Inflammatory macrophage (primary cell): ENCODE measurements at places on chromosomes 16 and 17.
A peak's percentile ranks its signal among the peaks of the same experiment; 100 is the strongest.

DNA sequence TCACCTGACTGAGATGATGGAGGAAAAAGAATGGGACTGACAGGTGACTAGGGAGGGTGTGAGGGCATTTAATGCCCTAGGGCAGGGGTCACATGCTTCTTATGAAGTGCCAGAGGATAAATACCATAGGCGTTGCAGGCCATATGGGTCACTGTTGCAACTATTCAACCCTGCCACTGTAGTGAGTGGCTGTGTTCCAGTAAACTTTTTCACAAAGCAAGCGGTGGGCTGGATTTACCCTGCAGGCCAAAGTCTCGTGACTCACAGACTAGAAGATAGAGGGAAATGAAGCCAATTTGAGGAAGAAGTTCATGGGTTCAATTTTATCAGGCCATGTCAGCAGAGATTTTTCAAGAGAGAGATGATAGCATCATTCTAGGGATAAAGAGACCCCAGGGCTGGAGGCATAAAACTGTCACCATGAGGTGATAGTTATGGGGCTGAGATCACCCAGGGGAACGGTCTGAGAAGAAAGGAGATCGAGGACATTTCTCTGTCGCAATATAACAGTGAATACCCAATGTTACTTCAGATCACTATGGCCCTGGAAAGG lies 8.6 kb downstream of the ARHGAP17 start:
- DNase-seq, result peak; percentile 88

GRCh38 chr16:1510941-1511351 lies 17.8 kb downstream of the TELO2 start:
- no peak for DNase-seq

- no peak for DNase-seq
Measured at GRCh38 chr17:33858682-33859081, 396.4 kb upstream of the CCL2 start.

- no peak for DNase-seq
Measured at GRCh38 chr16:11160676-11161115, 95.3 kb downstream of the SOCS1 start.

- no peak for DNase-seq
Measured at GRCh38 chr17:2656283-2656682, 55.3 kb downstream of the CLUH start.

DNA sequence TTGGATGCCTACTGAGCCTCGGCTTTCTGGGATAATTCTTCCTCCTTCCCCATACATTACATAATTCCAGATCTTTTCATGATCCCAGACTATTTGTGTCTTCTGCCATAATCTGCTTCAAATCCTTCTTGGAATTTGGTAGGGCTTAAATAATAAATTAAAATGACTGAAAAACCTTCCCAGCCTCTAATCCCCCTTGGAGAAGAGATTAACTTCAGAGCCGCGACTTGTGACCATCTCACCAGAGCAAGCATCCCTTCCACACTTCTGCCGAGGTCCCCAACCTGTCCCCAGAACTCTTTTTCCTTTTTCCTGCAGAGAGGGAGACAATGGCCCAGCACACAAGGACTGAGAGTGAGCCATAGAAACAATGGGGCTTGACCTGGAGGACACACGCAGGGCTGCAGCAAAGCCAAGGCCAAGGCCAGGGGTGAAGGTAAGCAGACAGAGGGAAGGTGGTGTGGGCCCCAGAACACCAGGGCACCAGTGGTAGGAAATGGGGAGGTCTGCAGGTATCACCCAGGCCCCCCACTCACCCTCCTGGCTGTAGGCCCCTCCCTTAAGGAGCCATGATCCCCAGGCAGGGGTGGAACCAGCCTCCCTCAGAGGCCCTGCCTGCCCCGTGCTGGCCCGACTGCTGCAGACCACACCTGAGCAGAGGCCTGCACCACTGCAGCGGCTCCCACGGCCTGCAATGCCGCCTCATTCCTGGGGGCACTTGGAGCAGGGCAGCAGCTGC lies 9.6 kb upstream of the BCAR1 start:
- no peak for DNase-seq

DNA sequence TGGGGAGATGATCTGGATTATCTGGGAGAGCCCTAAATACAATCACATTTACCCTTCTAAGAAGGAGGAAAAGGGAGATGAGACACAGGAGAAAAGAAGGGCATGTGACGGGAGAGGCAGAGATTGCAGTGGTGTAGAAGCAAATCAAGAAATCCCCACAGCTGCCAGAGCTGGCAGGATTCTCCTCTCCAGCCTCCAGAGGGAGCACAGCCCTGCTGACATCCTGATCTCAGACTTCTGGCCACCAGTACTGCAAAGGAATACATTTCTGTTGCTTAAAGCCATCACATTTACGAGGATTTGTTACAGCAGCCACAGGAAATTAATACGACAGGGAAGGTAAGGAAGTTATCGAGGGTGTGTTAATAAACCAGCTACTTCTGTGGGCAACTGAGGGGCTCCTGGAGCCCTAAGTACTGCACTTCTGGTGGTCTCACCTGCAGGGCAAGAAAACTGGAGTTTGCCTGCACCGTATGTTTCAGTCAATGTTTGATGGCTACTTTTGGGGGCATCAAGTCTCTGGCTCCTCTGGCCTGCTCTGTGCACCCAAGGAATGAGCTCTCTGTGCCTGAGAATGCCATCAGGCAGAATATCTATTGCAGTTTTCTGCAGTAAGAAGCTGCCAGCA lies 22.9 kb upstream of the CDH13 start:
- DNase-seq, result no peak

GRCh38 chr17:69528035-69528434 lies 113.5 kb downstream of the MAP2K6 start:
- DNase-seq, result no peak

DNA sequence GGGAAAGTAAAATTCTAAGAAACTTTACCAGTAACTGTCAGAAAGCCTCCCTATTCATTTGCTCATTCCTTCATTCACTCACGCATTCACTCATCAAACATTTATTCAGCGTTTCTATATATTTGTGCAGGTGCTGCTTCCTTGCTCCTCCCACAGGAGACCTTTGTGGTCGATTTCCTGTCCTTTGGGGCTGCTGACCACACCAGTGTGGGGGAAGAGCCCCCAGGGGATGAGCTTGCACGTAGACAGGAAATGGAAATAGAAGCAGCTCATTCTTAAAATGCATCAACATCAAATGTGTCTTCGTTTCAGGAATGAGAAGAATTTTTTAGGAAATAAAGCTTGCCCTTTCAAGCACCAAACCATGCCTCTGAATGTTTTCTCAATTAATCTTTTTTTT lies 9.6 kb downstream of the PIK3R6 start:
- no peak for DNase-seq

- no peak for DNase-seq
Measured at GRCh38 chr17:75498726-75499213, 16.6 kb downstream of the CASKIN2 start.

- DNase-seq, result no peak
Measured at GRCh38 chr16:53080345-53081031, 25.7 kb downstream of the CHD9 start.

GRCh38 chr16:86510465-86511261 lies at the start of gene FOXF1:
Gene FOXF1 (plus strand): TSS chr16:86510527. CDS start chr16:86510570, 43 bp downstream.
- peak; percentile 53 for DNase-seq

- DNase-seq, result no peak
Measured at GRCh38 chr17:41939693-41940090, 9.3 kb downstream of the ODAD4 start.

GRCh38 chr17:83097831-83098230 lies 18.4 kb downstream of the METRNL start:
- DNase-seq, result no peak

- no peak for DNase-seq
Measured at GRCh38 chr17:17028059-17028877, 14.0 kb upstream of the MPRIP start.

GRCh38 chr16:57413301-57413730 lies 8.7 kb downstream of the CCL17 start:
- DNase-seq, result peak; percentile 29

DNA sequence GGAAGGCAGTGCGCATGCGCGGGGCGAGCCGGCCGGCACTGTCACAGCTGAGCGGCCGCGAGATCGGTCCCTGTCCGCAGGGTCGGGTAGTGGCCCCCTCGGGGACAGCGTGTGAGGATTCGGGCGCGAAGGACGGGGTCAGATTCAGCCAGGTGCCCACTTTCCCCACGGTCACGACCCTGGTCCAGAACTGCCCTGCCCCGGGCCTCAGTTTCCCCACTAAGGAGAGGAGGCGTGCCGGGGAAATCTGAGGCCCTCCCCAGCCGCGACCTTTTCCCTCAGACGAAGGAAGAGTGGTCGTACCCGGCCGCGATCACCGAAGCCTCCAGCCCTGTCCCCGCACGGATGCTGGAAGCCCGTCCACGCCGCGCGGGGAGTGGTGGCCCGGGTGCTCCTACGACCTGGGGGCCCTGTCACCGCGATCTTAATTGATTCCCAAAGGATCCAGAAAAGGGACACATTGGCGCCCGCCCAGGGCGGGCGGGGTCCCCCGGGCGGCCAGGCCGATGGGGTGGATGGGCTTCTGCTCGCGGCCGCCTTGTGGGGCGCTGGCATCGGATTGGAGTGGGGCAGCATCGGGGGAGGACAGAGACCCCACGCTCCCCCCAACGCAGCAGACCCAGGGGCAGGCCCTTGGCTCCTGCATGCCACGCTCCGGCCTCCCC lies 57.7 kb downstream of the SRL start:
- DNase-seq, result no peak

DNA sequence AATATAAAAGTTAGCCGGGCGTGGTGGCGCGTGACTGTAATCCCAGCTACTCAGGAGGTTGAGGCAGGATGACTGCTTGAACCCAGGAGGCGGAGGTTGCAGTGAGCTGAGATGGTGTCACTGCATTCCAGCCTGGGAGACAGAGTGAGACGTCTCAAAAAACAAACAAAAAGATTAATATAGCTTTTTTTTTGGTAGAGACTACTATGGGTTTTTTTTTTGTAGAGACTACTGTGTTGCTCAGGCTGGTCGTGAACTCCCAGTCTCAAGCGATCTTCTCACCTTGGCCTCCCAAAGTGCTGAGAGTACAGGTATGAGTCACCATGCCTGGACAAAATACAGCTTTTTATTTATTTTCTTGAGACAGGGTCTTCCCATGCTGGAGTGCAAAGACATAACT lies 20.2 kb downstream of the ZNRF1 start:
- DNase-seq, result no peak

GRCh38 chr16:55622930-55623561 lies 32.7 kb upstream of the SLC6A2 start:
- no peak for DNase-seq

DNA sequence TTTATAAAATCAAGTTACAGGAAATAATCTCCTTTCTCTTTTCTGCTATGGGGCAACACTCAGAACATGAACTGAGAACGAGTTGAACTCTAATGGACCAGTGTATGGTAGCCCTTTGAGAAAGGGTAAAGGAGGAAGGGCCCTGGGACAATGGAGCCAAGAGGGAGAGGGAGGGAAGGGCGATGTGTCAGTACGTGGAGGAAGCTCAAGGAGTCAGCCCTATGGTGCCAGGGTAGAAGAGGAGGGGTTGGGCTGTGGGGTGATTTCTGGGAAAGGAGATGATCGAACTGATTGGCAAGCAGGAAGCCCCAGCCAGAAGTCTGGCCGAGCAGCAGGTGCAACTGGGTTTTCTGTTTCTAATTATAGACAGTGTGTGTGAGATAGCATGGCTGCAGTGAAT lies 4.3 kb upstream of the WIPI1 start:
- peak; percentile 22 for DNase-seq

- DNase-seq, result no peak
Measured at GRCh38 chr17:2634361-2634960, 41.0 kb downstream of the PAFAH1B1 start.

GRCh38 chr17:20944014-20944865 lies 98.6 kb downstream of the USP22 start:
- no peak for DNase-seq

- DNase-seq, result peak; percentile 72
Measured at GRCh38 chr16:578870-579405, 9.2 kb downstream of the PIGQ start.

DNA sequence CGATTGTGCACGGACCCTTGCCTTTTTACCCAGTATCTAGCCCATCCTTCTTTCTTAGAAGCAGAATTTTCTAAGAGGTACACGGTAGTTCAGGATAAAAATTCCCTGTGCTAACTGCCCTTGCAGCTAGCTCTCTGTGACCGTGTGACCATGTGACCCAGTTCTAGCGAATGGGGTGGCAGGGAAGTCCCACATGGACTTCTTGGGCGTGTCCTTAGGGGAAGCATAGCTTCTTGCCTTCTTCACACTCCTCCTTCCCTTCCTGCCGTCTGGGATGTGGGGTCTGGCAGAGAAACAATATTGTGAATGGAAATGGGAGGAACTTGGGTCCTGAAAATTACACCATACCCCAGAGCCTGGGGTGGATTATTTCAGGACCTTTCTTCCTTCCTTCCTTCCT lies 670.7 kb downstream of the MAF start:
- DNase-seq, result no peak

- no peak for DNase-seq
Measured at GRCh38 chr17:6475411-6475810, 31.2 kb downstream of the PIMREG start.

- DNase-seq, result peak; percentile 21
Measured at GRCh38 chr17:29136998-29137730, 43.0 kb downstream of the MYO18A start.
